ENCODE measurements at places on chromosomes 5 and 9.

DNA sequence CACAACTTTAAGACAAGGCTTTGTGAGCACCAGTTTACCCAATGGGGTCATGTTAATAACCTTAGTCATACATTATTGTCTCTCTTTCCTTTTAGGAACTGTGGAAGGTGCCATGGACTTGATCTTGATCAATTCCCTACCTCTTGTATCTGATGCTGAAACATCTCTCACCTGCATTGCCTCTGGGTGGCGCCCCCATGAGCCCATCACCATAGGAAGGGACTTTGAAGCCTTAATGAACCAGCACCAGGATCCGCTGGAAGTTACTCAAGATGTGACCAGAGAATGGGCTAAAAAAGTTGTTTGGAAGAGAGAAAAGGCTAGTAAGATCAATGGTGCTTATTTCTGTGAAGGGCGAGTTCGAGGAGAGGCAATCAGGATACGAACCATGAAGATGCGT lies 48.7 kb downstream of the TEK start:
- no peak for DNase-seq

- peak; percentile 19 for DNase-seq
These were observed 701.0 kb downstream of the SEMA5A start for GRCh38 chr5:8844847-8845246.

DNA sequence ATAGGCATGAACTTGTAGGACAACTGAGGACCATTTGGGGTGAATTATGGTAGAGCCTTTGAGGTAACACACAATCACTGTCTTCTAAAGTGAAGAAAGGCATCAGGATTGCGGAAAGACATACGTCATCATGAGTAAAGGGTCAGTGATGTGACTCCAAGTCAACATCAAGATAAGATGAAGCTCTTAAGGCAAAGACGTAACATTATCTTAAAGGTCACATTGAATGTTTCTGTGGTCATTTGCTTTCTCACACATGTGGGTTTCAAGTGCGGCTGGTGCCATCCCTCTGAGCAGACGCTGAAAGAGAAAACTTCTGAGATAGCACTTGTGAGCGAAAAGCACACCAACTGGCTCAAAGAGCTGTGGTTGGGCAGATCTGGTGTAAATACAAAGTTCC lies 63.3 kb upstream of the GRAMD2B start:
- no peak for DNase-seq

DNA sequence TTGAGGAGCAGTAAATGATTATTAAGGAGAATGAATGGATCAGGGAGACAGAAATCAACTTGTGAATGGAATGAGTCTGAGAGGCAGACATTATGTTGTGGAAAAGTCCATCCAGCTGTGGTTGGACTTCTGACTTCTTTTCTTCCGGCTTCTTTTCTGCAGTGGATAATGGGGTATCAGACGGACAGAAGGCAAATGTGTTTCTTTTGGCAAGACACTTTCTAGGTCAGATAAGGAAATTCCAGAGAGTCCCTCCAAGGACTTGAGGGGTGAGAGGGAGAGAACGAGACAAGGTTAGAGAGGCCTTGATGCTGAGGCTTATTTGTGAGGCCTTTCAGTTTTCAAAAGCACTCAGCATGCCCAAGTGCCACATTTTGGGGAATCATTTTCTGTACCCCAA lies 17.1 kb upstream of the GRHPR start:
- no peak for DNase-seq

- DNase-seq, result peak; percentile 52
These were observed 43.3 kb upstream of the ALDH1A1 start for GRCh38 chr9:72996114-72996513.

DNA sequence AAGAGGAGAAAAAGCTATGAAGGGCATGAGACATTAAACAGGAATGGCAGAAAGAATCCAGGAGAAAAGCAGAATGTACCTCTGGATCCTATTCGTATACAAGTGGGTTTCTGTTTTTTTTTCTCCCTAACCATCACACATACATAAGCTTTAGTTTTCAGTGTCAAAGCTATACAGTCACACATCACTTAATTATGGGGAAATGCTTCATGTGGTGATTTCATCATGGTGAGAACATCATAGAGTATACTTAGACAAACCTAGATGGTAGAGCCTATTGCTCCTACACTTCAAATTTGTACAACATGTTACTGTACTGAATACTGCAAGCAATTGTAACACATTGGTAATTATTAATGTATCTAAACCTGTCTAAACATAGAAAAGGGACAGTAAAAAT lies 290.6 kb downstream of the AOPEP start:
- DNase-seq, result no peak

DNA sequence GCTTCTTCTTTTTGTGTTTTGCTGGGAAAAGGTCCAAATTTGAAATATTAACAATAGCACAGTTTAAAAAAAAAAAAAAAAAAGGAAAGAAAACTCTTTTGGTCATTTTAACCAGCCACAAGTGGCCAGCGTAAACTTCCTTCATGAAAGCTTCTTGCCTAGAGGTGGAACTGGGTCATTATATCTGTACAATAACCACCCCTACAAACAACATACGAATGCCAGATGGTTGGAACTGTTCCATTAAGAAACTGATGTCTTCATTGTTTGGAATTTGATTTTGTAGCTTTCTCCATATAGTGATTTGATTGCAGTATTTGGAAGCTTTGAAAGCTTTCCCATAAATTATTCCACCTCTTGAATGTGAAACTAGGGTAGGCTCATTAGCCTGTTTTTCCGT lies 18.3 kb upstream of the LPAR1 start:
- no peak for DNase-seq

DNA sequence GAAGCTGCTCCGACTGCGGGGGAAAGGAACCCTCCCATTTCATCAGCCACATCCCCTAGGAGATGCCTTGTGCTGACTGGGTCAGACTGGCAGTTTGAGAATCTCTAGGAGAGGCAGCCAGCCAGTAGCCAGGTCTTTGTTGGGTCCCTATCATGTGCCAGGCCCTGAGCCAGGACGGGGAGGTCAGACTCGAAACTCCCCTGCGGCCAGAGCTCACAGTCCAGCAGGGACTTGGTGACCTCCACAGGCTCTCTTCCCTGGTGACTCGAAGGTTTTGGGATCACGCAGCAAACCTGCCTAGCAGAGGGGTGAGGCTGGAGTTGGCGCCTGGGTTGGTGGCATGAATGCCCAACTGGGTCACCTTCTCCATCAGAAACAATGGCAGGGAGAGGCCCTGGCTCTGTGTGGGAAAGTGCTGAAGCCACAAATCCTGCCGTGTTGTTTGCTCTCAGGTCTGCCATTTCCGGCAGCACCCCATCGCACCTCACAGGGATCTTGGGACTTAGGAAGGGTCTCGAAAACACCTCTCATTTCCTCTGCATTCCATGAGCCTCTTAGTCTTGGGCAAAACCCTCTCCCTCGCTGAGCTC lies 14.4 kb upstream of the ORM1 start:
- no peak for DNase-seq

GRCh38 chr5:128701301-128701700 lies 163.3 kb upstream of the FBN2 start:
- no peak for DNase-seq

DNA sequence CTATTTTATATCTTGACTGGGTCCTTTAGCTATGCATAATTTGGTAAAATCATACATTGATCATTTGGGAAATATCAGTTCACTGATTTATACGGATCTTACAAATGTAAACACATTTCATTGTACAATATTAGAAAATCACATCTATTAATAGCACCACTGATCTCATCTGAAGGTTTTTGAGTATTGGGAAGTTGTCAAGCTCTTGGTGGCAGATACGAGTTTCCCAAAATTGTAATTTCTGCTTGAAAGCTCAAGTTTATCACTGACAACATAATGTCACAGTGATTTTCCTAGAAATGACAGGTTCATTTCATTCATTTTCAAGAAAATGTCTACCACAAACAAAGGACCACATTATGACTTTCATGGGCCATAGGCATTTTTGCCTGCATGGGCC lies 3.0 kb upstream of the MACROH2A1 start:
- no peak for DNase-seq

DNA sequence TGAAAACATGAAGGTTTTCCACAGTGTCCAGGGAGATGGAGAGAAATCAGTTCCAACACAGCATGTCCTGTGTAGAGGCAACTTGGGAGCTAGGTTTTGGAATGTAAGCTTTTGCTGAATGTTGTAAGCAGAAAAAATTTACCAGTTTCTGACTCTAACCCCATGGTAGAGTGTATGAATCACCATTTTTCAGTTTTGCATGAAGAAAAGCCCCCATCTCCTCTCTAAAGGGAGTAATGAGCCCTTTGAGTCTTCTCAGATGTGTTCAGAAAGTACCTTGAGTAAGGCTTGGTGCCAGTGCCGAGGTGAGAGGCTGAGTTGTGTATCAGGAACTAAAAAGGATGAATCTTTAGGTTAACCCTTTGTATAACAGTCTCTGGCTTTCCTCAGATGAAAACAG lies 96.2 kb downstream of the ADRB2 start:
- DNase-seq, result no peak

GRCh38 chr5:10201223-10201868 lies 48.3 kb downstream of the ATPSCKMT start:
- no peak for DNase-seq

- no peak for DNase-seq
These were observed 141.6 kb downstream of the OLFM1 start for GRCh38 chr9:135228983-135229625.

DNA sequence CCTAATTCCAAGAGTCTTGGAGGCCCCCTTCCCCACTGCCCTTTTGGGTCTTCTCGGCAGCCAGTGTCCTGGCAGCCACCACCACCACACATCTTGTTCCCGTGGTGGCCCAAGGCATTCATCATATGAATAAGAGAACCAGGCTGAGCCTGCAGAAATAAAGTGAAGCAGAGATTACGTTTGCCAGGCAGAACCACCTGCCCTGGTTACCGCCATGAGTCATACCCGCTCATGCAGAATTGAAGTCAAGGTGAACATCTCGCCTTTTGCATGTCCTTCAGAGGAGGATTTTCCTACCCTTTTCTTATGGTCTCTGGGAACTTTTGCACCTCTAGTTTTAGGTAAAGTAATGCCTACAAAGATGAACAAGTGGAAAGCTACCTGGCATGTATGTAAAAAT lies 119.5 kb upstream of the LMX1B start:
- DNase-seq, result no peak

GRCh38 chr5:1468629-1469527 lies 23.6 kb upstream of the SLC6A3 start:
- no peak for DNase-seq

DNA sequence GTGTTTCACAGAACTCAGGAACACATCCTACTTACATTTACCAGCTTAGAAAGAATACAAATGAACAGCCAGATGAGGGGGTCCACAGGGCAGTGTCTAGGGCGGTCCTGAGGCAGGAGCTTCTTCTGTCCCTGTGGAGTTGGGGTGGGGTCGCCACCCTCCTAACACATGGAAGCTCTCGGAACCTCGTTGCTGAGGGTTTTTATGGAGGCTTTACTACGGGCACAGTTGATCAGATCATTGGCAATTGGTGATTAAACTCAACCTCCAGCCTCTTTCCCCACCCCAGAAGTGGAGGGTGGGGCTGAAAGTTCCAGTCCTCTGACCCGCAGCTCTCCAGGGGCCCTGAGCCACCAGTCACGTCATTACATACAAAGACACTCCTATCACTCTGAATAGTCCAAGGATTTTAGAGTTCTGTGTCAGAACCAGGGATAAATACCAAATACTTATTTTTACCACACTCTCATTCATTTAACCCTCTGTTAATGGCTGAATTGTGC lies 156.9 kb downstream of the COL23A1 start:
- no peak for DNase-seq

- DNase-seq, result no peak
These were observed 622.1 kb downstream of the PSAT1 start for GRCh38 chr9:78918976-78919375.

GRCh38 chr5:1068204-1068894 lies 43.5 kb downstream of the SLC12A7 start:
- no peak for DNase-seq

GRCh38 chr5:151097820-151098767 lies 17.3 kb upstream of the TNIP1 start:
- no peak for DNase-seq

- no peak for DNase-seq
These were observed 567.4 kb downstream of the PRR16 start for GRCh38 chr5:121031491-121031890.

GRCh38 chr9:93058355-93059010 lies at the start of gene SUSD3:
SUSD3 (plus strand) TSS chr9:93058701; CDS start chr9:93058743, 42 bp downstream.
- DNase-seq, result peak; percentile 42

DNA sequence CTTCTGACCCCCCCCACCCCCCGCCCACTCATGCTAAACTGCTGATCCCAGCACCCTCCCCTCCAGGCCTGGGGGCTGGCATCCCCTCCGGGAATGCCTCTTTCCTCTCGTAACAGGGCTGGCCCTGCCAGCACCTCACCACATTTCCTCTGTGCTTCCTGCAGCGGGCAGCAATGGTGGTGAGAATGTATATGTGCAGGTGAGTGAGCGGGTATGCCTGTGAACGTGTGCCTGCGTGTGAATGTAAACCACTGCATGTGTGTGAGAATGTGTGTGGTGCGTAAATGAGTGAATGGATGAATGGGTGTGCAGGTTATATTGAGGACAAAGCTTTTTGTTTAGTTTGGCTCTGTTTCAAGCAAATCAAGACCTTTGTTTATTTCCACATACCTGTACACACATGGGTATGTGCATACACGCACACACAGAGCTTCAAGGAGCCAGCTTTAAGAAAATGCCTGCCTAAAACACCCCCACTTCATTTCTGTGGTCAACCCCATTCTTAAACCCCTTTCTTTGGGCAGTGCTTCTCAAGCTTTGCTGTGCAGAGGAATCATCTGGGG lies 95.7 kb upstream of the SHB start:
- no peak for DNase-seq

- no peak for DNase-seq
These were observed 16.5 kb downstream of the KIAA1958 start for GRCh38 chr9:112503170-112503569.

- no peak for DNase-seq
These were observed 581.7 kb upstream of the RIOK2 start for GRCh38 chr5:97764700-97765099.

DNA sequence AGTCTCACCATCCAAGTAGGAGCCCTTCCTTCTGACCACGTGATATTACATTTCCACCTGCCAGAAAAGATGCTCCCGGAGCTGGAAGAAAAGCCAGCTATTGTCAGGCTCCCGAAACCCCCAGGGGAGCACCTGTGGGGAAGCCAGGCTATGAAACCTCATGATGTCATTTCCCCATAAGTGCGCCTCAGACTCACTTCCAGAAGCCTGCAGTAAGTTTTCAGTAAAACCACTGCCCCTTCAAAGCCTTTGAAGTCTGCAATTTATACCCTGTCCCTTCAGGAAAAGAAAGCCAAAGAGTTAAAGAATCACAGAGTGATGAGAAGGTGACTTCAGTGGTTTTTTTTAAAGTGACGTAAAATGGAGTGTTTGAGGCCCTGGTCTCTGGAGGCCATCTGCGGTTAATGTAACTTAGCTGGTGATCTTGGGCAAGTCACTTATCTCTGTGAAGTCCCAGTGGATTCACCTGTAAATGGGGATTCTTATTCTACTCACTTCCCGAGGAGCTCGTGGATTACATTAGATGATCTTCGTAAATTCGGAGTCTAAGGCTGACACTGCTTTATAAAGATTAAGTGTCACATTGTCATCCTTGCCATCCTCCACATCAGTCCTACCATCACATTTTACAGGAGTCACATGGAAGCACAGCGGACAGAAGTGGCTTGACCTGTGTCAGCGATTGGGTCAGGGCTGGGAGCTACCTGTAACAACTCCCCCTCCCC lies 2.6 kb upstream of the SEMA6A start:
- DNase-seq, result no peak

Data from lung microvascular endothelial cell (primary cell).